ENCODE measurements at places on chromosomes 2 and 18. TPM values are rescaled to one million over a fixed set of nuclear protein-coding genes. Genes with fewer than 3 reads are reported as not detected.

Gene WNT10A
- 6.4 TPM for polyA plus RNA-seq

Gene RFX8
- polyA plus RNA-seq = not detected

Gene CXCR4
- 2,799 TPM for polyA plus RNA-seq

Gene AFTPH
- 48.2 TPM for polyA plus RNA-seq

Gene SCTR
- polyA plus RNA-seq = not detected

Gene RGPD4
- not detected for polyA plus RNA-seq

Gene PRKAG3
- polyA plus RNA-seq = not detected

Gene IL18R1
- 0.15 TPM for polyA plus RNA-seq

Gene WNT6
- not detected for polyA plus RNA-seq

Gene DPP10
- polyA plus RNA-seq = not detected

Gene C2orf92
- not detected for polyA plus RNA-seq

Gene GALNT5
- polyA plus RNA-seq = not detected

Gene CCL20
- polyA plus RNA-seq = not detected

Gene MC5R
- polyA plus RNA-seq = not detected

Gene CDKL4
- polyA plus RNA-seq = not detected

Gene PAX8
- 0.49 TPM for polyA plus RNA-seq

Gene KIF3C
- 0.71 TPM for polyA plus RNA-seq

Gene VPS4B
- 74.3 TPM for polyA plus RNA-seq

Gene SCYGR4
- not detected for polyA plus RNA-seq

Gene HRH4
- not detected for polyA plus RNA-seq

Gene STPG4
- polyA plus RNA-seq = not detected

Gene IL37
- polyA plus RNA-seq = not detected

Gene SNX17
- polyA plus RNA-seq = 216 TPM

Gene DCDC2C
- polyA plus RNA-seq = not detected

Gene RTKN
- polyA plus RNA-seq = 1.8 TPM

Gene ERBB4
- not detected for polyA plus RNA-seq

Gene TMEM182
- 18.2 TPM for polyA plus RNA-seq

Gene SNED1
- 0.75 TPM for polyA plus RNA-seq

Gene LAMA1
- polyA plus RNA-seq = not detected

Gene PRR30
- polyA plus RNA-seq = not detected
